ENCODE measurements at places on chromosomes 1 and 21. TPM values are rescaled to one million over a fixed set of nuclear protein-coding genes. Genes with fewer than 3 reads are reported as not detected.

DNA sequence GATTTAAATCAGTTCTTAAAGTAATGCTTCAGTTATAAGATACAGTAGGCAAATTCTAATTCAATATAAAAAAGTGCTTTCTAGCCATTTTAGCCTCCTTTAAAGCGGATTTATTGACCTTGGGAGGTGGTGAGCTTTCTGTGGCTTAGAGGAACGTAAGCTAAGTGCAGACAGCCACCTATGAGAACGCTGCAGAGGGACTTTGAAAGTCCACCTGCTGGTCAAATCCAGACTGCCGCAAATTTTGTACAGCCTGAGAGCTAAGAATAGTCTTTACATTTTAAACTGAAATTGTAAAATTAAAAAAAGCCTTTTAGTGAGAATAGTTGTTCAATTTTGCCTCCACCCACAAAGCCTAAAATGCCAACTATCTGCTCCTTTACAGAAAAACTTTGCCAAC is 67.0 kb upstream of the SSX2IP start:
- no peaks in the 10 kb centered on the region for H3K36me3 ChIP-seq
- H3K27me3 ChIP-seq = no peaks in the 10 kb centered on the region
- DNase-seq = no peak
- no peak overlapping the region for H3K4me3 ChIP-seq
- H3K27ac ChIP-seq = no peak overlapping the region

DNA sequence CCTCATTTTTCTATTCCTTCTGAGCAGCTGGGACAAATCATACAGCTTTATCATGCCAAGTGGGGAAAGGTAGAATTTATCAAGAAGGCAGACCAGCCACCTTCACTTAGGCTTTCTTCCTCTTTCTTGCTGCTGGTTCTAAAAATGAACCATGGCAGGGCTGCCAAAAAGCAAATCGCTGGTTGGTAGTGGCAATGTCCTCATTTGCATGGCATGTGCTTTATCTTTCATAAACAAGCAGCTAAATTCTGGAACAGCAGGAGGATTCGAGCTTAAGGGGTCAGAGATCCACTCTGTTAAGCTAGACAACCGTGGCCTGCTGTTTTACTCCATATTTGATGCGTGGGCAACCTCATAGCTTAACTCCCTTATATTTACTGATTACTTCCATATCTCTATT is 91.3 kb downstream of the RPE65 start:
- H3K27me3 ChIP-seq = no peaks in the 10 kb centered on the region
- H3K4me3 ChIP-seq = no peak overlapping the region
- no peak overlapping the region for H3K27ac ChIP-seq
- H3K36me3 ChIP-seq = no peaks in the 10 kb centered on the region
- DNase-seq = no peak
- no peaks in the 10 kb centered on the region for H3K4me1 ChIP-seq

CFAP298 gene
- 14.8 TPM for total RNA-seq

DNA sequence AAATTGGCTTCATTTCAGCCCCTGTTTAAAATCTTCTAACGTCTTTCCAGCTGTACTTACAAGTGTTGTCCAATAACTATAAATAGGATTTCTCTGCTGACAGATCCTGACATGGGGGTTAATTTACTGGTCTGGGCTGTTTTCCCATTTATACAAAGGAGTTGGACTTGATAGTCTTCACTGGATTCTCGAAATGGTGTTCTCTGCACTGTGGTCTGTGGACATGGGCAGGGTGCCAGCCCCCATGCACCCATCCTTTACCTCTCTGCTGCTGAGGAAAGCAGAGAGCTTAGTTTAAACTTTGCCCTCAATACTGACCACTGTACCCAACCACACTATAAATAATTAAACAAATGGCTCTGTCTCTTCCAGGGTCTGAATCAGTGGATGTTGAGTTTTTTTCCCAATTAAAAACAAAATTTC is 5.2 kb downstream of the DIO1 start:
- peak overlapping the region; percentile 85 for H3K27ac ChIP-seq
- no peaks in the 10 kb centered on the region for H3K27me3 ChIP-seq
- peak; percentile 68 for DNase-seq
- no peaks in the 10 kb centered on the region for H3K36me3 ChIP-seq
- H3K4me1 ChIP-seq = peaks cover 36% of the 10 kb centered on the region

- no peak for DNase-seq
- no peaks in the 10 kb centered on the region for H3K4me1 ChIP-seq
- H3K27ac ChIP-seq = no peak overlapping the region
- no peak overlapping the region for H3K4me3 ChIP-seq
- no peaks in the 10 kb centered on the region for H3K36me3 ChIP-seq
- no peaks in the 10 kb centered on the region for H3K27me3 ChIP-seq
These were observed 277.0 kb downstream of the MRPL39 start for GRCh38 chr21:25330266-25330665.

GRCh38 chr1:87077959-87078639 is 163.7 kb downstream of the HS2ST1 start:
- DNase-seq = no peak
- no peaks in the 10 kb centered on the region for H3K36me3 ChIP-seq
- H3K27me3 ChIP-seq = no peaks in the 10 kb centered on the region

DNA sequence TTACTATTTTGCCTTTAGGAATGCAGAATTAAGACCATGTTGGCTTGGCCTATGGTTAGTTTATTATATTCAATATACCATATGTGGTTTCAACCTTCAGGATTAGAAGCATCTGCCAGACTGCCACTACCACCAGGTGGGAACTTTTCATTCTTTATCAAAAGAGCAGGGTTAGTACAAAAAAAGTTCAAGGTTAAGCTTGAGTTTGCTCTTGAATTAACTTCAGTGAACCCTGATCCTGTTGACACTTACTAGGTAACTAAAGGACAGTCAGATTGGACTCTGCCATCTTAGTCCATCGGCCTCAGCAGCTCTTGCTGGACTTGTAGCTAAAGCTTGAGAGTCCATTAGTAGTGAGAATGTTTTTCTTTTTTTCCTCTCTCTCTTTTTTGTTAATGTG is 22.1 kb downstream of the CLIC4 start:
- peak overlapping the region; percentile 65 for H3K27ac ChIP-seq
- H3K36me3 ChIP-seq = no peaks in the 10 kb centered on the region
- H3K27me3 ChIP-seq = no peaks in the 10 kb centered on the region
- no peak for DNase-seq

FCRL1 gene
- 0.84 TPM for total RNA-seq

- no peaks in the 10 kb centered on the region for H3K27me3 ChIP-seq
- H3K36me3 ChIP-seq = no peaks in the 10 kb centered on the region
- no peaks in the 10 kb centered on the region for H3K4me1 ChIP-seq
These were observed 17.2 kb upstream of the C2CD2 start for GRCh38 chr21:41970751-41971653.

GRCh38 chr1:116537898-116538297 is 32.9 kb downstream of the CD58 start:
- no peaks in the 10 kb centered on the region for H3K4me1 ChIP-seq
- peaks cover 3% of the 10 kb centered on the region for H3K36me3 ChIP-seq
- H3K27ac ChIP-seq = no peak overlapping the region
- H3K4me3 ChIP-seq = no peak overlapping the region

GRCh38 chr1:12184008-12184681 is 17.4 kb downstream of the TNFRSF1B start:
- H3K27ac ChIP-seq = peak overlapping the region; percentile 80
- H3K36me3 ChIP-seq = no peaks in the 10 kb centered on the region
- H3K4me1 ChIP-seq = peaks cover 39% of the 10 kb centered on the region
- DNase-seq = no peak
- no peak overlapping the region for H3K4me3 ChIP-seq

RPE65 gene
- total RNA-seq = not detected

GRCh38 chr1:162629651-162630050 is 2.6 kb upstream of the DDR2 start:
- no peaks in the 10 kb centered on the region for H3K27me3 ChIP-seq
- H3K36me3 ChIP-seq = no peaks in the 10 kb centered on the region
- no peak overlapping the region for H3K27ac ChIP-seq
- no peaks in the 10 kb centered on the region for H3K4me1 ChIP-seq

- no peak overlapping the region for H3K4me3 ChIP-seq
- no peak for DNase-seq
- no peak overlapping the region for H3K27ac ChIP-seq
- H3K27me3 ChIP-seq = no peaks in the 10 kb centered on the region
These were observed 57.4 kb downstream of the ARID4B start for GRCh38 chr1:235270625-235271024.

DNA sequence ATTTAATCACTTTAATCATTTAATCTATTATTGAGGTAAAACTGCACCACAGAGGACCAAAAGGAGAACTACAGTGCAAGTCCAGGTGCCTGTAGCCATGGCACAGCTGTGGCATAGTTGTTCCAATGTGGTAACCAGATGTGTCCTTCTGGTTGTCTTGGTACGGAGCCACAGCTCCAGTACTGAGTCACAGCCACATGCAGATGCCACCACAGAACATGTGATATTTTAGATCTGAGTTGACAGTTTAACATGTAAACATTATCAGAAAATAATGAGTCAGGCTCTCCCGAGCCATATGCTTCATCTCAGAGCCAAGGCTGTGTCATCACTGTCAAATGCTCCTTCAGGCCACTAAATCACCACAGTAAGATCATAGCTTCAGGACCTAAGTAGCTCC is 56.4 kb upstream of the RGS7 start:
- no peaks in the 10 kb centered on the region for H3K4me1 ChIP-seq
- DNase-seq = no peak
- no peaks in the 10 kb centered on the region for H3K36me3 ChIP-seq

DNA sequence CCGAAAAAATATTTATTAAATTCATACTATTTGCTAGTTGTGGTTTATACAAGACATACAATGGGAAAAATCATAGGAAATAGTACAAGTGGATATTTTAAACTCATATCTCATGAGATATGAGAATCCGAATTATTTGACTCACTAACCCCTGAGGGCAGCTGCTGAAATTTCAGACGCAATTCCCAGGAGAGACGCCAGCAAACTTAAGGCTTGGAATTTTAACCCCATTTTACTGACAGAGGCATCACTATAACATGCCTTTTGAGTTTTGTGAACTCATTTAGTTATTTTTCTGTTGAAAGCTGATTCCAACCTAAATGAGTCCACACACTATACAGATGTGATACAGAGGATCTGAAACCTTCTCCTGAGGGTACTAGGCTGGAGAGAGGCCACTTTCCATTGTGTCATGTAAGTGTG is 5.9 kb upstream of the MROH9 start:
- peaks cover 4% of the 10 kb centered on the region for H3K27me3 ChIP-seq
- no peak overlapping the region for H3K27ac ChIP-seq
- no peak overlapping the region for H3K4me3 ChIP-seq
- H3K36me3 ChIP-seq = no peaks in the 10 kb centered on the region
- DNase-seq = no peak

OR2G6 gene
- not detected for total RNA-seq

DNA sequence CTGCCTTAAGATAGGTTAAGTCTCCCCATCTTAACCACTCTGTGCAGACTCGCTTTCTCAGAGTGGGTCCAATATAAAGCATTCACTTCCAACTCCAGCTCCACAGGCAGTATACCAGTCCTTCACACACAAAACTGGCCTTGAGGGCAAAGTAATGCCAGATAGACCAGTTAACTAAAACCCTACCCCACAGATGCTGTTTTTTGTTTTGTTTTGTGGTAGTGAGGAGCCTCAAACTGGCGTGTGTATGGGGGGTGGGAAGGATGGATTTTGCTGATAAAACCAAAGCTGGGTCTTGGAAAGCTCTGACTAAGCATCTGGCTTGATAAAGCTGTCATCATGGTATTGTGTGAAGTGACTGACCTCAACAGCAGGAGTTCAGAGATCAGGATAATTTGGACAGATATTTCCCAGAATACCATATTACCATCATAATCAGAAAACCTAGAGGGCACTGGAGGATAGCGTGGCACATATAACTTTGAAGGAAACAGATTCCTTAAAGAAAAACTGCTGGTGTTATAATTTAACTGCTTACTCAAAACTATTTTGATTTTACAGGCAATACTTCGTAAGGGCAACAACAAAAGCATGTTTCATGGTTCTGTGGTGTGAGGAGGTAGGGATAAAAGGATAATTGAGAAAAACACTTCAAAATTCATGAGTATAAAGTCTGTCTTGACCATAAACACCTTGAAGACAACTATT is 29.6 kb upstream of the CPLANE2 start:
- H3K36me3 ChIP-seq = no peaks in the 10 kb centered on the region
- no peaks in the 10 kb centered on the region for H3K4me1 ChIP-seq
- no peak for DNase-seq
- H3K27me3 ChIP-seq = no peaks in the 10 kb centered on the region

DNA sequence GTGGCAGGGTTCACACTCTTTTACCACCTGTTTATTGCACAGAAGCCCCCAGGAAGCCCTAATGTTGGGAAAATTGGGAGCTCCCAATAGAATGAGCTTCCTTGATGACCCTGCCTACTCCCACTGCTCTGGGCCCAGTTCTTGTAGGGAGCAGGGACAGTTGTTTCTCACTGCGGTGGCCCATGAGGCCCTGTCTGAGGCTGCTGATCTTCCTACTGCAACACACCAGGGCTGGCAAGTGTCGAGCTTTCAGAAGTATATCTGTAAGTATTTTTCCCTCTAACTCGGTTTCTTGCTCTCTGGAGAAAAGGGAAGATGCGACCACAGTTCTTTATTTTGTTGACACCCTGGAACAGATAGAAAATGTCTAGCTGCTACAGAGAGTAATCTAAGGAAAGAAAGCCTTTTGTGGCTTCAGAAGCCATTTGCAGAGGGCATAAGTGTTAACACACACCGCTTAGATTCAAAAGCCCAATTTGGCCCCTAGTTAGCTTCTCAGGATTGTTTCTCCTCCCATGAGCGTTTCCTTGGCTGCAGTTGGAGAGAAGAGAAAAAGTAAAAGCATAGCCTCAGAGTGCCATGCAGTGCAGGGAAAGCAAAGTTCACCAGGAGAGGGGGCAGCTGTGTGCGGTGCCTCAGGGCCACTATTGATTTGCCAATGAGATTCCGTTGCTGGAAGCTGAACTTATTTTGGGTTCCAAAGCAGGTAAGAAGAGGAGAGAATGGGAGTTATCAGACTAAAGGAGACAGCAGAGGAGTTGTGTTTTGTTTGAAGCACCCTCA is 102.6 kb downstream of the SELENOF start:
- peaks cover 5% of the 10 kb centered on the region for H3K4me1 ChIP-seq
- H3K36me3 ChIP-seq = no peaks in the 10 kb centered on the region
- no peak overlapping the region for H3K4me3 ChIP-seq
- H3K27ac ChIP-seq = no peak overlapping the region

NHLH1 gene
- total RNA-seq = 0.08 TPM

GRCh38 chr21:16454399-16454798 is 724.6 kb downstream of the USP25 start:
- H3K4me3 ChIP-seq = no peak overlapping the region
- DNase-seq = no peak
- peaks cover 10% of the 10 kb centered on the region for H3K4me1 ChIP-seq
- H3K27ac ChIP-seq = no peak overlapping the region

LRRN2 gene
- total RNA-seq = 2.8 TPM
